Pancreas (tissue), 10 donors: ENCODE measurements at places on chromosomes 11 and 22. TPM values are rescaled to one million over a fixed set of nuclear protein-coding genes. Genes with fewer than 3 reads are reported as not detected.

DNA sequence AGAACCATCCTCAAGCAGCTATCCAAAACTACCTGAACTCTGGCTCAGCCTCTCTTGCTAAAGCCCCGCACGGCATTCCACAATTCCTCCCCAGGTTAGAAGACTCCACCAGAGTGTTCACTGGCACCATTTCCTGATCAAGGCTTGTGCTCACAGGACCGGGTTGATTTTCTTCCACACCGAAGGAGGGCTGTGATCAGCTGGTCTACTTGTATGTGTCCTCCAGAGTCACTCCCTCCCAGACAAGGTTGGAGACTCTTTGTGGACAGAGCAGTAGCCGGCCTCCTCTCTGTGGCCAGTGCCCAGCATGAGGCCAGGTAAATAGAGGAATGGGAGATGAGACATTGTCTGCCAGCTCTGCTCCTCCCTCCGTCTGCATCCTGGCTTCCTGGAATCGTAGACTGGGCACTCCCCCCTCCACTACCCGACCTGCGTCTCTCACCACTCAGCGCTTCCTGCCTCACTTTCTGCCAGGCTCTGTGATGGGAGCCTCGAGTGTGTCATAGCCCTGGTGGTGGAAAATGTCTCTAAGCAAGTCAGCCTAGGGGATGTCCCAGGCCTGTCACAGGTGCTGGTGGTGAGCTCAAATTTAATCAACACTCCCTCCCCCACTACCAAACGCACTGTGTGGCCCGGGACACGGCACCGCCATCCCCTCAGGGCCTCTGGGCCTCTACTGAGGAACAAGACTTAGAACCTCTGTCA lies 12.5 kb upstream of the TMPRSS6 start:
- no peak for DNase-seq

- no peak for DNase-seq
Measured at GRCh38 chr11:36306888-36307287, 10.8 kb downstream of the PRR5L start.

DNA sequence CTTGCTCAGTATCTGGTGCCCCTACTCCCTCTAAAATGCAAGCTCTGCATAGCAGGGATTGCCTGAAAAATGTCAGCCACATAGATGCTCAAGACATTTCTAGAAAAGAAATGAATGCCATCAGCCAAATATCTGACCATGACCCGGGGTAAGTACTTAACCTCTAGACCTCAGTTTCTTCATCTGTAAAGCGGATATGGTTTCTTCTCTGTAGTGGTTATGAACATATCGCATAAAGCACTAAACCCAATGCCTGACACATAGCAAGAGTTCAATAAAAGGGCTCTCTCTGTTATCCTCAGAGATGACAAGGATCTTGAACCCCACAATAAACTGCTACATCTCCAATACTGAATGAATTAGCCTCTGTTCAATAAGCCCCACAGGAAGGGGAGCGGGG lies 122.6 kb downstream of the ABTB2 start:
- no peak for DNase-seq

DNA sequence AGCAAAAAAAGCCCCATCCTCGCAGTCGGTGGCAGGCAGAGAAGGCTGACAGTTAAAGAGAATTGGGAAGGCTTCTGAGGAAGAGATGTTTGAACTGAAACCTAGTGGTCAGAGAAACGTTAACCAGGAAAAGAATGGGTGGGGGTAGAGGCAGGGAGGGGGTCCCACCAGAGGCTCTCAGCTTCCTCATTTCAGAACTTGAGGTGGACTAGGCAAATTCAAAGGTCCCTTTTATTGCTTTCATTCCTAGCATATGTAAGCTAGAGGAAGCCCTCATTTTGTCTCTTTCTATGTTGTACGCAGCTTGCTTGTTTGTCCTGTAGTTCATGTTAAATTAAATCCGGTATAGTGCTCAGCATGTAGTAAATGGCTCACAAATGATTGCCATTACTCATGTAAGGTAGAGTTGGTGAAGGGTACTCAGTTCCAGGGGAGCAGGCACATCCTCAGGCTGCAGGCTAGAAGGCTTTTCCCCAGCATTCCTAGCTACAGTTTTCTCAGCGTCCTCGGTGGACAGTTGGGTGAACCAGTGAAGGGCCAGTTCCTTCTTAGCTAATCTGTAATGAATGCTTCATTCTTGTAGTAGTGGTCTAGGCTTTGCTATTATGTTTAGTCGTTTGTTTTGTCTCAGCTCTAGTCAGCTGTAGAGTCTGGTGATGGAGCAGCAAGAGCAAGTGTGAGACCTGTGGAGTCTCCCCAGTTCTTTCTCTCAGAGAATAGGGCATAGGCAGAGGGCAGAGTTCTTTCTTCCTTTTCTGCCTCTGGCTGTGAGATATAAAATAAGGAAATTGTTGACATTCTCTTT lies 58.6 kb downstream of the UVRAG start:
- DNase-seq = no peak

DNA sequence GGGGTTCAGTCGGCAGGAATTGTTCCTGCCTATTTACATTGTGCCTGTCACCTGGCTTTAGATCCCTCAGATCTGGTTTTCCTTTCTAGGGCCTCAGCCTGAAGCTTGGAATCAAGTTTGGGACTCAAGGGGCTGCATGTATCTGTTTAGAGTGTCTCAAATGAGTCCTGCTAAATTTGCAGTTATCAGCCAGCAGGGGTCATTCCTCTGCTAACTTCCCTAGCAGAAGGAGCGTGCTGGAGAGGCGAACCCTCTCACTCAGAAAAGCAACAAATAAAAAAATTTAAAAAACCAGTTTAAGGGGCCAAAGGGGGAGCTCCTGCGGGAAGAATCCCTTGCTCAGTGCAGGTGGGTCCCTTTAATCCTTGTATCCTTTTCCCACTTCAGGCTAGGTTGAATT lies 1220.2 kb downstream of the JRKL start:
- no peak for DNase-seq

DNA sequence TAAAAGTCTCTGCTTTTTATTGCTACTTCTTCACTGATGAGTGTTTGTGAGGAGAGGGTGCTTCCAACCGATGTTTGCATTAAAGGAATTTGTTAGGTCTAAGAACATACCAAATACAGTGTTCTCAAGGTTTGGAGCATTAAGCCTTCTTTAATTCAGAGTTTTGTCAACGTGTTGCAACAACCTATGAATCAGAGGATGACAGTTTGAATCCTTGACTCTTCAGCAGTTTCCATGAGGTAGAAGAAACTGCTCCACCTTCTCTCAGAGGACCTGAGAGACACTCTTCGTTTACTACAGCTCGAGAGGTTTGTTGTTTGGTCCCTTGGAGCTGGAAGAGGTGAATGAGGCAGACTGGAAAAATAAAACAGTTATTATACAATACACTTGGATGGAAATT lies 55.7 kb downstream of the NCAM1 start:
- DNase-seq = no peak

DNA sequence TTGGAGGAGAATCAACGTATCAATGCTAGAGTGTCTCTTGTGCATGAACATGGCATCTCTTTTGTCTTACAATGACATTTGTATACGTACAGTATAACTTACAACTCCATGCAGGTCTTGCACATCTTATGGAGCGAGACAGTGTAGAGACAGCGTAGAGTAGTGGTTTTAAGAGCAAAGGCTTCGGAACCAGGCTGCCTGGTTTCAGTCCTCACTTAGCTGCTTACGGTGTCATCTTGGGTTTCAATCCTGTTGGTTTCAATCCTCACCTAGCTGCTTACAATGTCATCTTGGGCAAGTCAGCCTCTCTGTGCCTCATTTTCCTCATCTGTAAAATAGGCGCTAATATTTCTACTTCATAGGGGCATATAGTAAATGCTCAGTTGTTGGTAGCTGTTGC lies 98.2 kb downstream of the PACS1 start:
- no peak for DNase-seq

DNA sequence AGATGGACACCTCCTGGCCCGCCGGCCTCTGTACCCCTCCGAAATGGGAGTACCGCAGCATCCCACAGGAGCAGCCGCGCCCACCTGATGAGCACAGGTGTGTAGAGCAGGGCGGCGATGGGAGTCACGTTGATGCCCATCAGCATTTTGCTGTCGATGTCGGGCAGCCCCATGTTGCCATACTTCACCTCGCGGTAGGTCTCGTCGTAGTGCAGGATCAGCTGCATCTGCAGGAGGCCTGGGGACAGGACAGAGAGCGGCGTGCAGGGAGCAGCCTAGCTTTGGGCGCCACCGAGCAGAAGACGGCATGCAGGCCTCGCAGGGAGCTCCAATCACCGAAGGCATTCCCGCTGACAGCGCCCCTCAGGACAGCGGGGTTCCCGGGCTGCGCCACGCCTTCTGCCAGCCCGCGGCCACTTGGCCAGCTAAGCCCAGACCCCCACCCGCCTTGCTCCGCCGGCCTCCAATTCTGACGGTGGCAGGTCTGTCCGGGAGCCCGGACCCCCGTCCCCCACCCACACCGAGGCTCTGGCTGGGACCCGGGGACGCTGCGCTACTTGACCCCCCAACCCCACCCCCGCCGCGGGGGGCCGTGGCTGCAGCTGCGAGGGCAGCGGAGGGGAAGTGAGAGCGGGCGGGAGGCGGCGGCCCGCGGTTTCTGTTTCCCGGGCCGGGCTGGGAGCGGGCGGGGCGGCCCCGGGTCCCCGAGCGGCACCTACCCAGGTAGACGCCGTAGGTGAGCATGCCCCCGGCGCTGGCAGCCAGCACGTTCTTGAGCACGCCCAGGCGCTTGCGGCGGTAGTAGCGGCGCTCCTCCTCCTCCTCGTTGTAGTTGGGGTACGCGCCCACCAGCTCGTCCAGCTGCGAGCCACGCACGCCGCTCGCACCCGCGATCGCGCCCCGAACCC lies 705 bp downstream of the UNC93B1 start:
- DNase-seq = peak; percentile 91

DNA sequence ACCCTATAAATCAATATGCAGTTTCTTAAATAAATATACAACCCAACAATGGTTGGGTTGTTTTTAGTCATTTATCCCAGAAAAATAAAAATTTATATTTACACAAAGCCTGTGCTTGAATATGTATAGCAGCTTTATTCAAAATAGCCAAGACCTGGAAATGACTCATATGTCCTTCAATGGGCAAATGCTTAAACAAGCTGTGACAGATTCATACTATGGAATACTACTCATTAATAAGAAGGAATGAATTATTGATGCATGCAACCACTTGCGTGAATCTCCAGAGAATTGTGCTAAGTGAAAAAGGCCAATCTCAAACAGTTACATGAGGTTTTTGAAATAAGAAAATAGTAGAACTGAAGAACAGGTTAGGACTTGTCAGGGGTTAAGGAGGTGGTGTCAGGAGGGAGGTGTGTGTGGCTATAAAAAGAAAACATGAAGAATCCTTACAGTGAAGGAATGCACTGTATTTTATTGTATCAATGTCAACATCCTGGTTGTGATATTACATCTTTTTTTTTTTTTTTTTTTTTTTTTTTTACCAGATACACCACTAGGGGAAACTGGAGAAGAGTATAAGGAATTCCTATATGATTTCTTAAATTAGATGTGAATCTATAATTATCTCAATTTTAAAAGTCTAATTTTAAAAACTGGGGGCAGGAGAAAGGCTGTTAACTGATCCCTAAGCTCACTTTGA lies 82.4 kb upstream of the CD44 start:
- DNase-seq = no peak

- DNase-seq = no peak
Measured at GRCh38 chr11:66361502-66361941, 10.0 kb downstream of the SLC29A2 start.

DNA sequence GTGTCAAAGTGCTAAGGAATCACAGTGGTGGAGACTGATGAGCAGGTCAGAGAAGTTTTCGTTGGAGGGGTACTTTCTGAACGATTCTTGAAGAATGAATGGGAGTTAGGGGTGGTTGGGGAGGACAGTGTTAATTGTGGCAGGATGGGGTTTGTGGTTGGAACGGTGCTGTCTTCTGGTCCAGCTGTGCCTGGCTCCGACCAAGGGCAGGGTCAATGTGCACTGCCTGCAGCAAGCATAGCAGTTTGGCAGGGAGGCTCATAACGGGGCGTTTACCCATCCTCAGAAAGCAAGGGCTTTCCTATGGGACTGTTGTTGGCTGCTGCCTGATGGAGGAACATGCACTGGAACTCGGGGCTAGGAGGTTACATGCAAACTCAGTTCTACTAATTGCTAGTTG lies 265.8 kb downstream of the KIRREL3 start:
- no peak for DNase-seq

DNA sequence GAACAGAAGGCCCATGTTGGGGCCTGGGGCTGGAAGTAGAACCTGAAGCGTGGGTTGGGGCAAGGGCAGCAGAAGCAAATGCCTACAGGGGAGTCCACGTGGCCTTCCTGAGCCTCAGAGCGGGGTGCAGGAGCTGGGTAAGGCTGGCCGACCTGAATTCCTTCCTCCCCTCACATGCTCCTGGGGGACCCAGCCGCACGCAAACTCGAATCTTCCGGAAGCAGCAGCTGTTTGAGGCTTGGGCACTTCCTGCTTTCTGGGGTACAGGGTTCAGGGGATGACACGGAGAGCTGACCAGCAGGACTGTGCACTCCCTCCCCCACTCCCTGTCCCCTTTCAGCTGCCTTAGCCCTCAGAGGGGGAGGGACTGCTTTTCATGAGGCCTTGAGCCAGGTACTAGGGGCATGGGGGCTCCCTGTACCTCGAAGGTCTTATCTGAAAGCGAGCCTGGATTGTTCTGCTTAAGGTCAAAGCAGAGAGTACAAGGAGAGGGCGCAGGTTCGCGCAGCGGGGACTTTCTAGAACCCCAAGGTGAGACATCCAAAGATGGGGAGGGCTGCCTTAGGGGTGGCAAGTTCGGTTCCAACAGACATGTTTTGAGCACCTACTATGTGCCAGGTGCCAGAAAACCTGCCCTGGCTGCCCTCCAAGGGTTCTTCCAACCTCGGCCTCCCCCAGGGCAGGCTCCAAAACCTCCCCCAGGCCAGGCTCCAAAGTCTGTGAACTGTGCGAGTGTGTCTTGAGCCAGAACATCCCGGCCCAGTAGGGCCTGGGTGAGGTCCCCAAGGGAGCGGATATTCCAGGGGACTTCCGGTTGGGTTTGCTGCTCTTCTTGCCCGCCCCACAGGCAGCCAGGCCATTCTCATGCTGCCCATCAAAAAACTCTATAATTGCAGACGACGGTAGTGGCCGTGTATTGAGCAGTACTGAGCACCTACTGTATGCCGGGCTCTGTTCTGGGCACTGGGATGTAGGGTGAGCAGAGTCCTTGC lies 1.7 kb downstream of the NCF4 start:
- no peak for DNase-seq

- DNase-seq = no peak
Measured at GRCh38 chr11:23995891-23996290, 501.0 kb upstream of the LUZP2 start.

GRCh38 chr11:69485337-69486041 lies 4.0 kb downstream of the LINC01488 start:
- DNase-seq = peak; percentile 28

DNA sequence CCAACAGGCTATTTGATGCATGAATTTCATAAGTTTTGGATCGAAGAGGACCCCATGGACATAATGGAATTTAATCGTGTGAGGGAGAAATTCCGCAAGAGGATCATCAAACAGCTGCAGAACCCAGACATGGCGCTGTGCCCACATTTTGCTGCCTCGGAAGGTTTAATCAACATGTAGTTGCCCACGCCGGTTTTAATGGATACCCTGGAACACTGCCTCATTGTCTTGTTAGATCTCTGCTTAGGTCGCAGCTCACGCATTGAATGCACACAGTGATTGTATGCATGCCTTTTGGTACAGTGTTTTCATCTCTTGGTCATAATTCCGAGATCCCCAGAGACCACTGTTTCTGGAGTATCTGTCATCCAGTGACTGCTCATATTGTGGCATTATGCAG lies 46.8 kb downstream of the SLN start:
- DNase-seq = no peak

Gene C11orf21
- 0.14 TPM for total RNA-seq

Gene GALNT18
- total RNA-seq = 3.9 TPM

Gene DDI1
- not detected for total RNA-seq

Gene ST3GAL4
- 9.2 TPM for total RNA-seq

Gene ATP5MG
- 80.0 TPM for total RNA-seq

Gene SYCE3
- total RNA-seq = not detected

Gene LRRC4C
- 0.84 TPM for total RNA-seq
